Astrocyte of the spinal cord (primary cell): ENCODE measurements at places on chromosomes 2 and 18.

DNA sequence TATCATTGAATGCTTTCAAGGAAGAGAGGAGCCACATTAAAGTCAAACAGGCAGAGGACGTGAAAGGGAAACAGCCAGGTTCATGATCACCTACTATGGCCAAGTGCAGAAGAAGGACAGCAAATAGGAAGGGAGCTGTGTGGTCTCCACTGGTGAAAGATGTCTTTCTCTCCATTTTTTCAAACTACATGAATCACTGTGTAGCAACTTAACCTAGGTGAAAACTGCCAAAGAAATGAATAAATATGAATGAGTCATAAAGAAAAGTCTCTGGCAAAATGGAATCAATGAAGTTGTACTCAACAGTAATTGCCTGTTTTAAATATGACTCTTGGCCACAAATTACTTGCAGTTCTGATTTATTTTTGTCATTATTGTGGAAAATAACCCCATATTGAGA, 452.6 kb upstream of the PKDCC start:
- DNase-seq: peak; percentile 46

DNA sequence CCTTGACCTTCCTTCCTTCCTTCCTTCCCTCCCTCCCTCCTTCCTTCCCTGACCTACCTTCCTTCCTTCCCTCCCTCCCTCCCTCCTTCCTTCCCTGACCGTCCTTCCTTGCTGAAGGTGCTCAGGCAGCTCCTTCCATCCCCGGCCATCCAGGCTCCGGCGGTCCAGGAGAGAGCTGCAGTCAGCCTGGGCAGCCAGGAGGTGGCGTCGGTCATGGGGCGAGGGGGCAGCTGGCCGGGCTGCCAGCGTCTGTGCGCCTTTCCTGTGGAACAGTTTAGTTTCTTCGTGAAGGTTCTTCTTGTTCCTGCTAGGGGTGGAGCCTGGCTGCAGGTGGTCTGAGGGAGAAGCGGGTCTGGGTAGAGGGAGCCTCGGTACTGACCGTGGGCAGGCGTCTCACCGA, 15.7 kb downstream of the GPR35 start:
- no peak for DNase-seq

GRCh38 chr18:61001138-61001537, 332.1 kb upstream of the CDH20 start:
- DNase-seq: no peak

DNA sequence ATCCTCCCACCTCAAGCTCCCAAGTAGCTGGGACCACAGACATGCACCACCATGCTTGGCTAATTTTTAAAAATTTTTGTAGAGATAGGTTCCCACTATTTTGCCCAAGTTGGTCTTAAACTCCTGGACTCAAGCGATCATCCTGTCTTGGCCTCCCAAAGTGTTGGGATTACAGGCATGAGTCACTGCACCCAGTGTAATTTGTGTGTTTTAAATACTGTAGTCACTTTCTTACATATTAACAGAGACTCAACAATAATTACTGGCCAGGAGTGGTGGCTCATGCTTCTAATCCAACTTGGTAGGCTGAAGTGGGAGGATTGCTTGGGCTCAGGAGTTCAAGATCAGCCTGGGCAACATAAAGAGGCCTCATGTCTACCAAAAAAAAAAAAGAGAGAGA, 293.0 kb downstream of the RDH14 start:
- no peak for DNase-seq

DNA sequence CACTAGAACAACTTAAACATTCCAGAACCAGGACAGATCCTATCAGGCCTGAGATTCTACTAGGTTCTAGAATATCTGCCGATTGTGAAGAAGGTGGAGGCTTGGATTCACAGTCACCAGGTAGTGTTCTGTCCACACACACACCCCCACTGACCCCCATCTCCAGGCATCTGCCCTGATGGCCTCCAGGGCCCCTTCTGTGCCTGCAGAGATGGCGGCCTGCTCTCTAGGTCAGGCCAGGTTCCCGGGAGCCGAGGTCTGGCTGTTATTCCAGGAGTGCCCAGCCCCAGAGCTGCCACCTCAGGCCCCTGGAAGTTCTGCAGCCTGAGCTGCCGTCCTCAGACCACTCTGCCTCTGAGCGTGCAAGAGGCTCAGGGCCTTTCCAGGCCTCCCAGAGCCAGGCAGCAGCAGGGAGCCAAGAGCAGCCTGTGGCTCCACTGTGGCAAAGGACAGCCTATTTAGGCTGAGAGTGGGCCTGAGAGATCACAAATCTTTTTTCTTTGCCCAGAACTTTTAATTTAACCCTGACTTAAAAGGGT, 96.2 kb upstream of the ASAP2 start:
- no peak for DNase-seq

DNA sequence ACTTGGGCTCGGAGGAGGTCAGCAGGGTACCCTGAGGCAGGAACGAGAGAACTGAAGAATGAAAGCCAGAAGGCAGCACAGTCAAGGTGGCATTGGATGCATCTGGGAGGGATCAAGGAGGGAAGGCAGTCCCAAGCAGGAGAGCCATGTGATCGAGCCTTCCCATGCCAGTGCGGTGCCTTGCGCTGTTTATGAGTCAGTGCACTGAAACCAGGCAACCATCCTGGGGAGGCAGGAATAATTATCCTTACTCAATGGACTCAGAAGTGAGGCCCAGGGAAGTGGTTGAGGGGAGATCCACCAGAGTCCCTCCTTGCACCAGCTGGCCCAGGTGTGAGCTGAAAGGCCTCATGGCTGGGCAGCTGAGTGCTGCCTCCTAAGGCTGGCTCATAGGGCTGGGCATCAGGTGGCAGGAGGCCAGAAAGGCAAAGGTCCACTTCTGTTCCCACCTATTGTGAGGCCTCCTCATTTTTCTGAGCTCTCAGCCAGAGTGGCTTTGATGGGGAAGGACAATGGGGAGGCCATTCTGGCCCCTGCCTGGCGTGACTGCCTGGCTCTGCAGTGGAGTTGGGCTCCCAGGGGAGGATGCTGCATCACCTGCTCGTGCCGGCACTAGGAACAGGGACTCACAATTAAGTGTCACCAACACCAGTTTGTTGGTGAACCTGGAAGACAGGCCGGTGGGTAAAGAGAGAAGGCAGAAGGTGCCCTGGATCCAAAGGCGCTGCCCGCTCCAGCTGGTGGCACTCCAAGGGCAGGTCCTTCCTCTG, 82.3 kb downstream of the TFCP2L1 start:
- DNase-seq: no peak

GRCh38 chr2:219272995-219273394, 6.2 kb upstream of the DNAJB2 start:
- DNase-seq: no peak

DNA sequence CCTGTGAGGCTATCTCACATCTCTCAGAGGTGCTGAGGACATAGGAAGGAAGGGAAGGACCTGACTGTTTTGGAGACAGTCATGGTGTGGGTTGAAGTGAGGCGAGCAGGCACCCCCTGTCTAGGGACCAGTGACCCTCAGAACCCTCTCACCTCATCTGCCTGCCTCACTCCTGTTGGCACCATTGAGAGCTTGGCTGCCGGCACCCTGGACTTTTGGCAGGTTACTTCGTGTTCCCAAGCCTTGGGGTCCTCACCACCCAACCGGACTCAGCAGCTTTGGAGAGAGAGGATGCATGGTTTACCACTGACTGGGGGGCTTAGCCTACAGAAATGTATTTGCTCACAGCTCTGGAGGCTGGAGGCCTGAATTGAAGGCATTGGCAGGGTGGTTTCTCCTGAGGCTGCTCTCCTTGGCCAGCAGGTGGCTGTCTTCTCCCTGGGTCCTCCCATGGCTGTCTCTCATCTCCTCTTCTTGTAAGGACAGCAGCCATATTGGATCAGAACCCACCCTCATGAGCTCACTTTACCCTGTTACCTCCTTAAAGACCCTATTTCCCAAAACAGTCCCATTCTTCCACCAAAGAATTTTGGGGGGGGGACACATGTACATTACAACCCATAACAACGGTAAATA, 142.0 kb downstream of the TSN start:
- no peak for DNase-seq
